ENCODE measurements at places on chromosomes 1 and 21. TPM values are rescaled to one million over a fixed set of nuclear protein-coding genes. Genes with fewer than 3 reads are reported as not detected.

GRCh38 chr1:10283318-10283984 is 73.1 kb downstream of the KIF1B start:
- DNase-seq = no peak

- no peak for DNase-seq
These were observed 4.3 kb downstream of the REN start for GRCh38 chr1:204161609-204162493.

- DNase-seq = no peak
These were observed 24.4 kb downstream of the ALG14 start for GRCh38 chr1:95048317-95048716.

- DNase-seq = no peak
These were observed 10.1 kb downstream of the H6PD start for GRCh38 chr1:9244501-9245229.

DNA sequence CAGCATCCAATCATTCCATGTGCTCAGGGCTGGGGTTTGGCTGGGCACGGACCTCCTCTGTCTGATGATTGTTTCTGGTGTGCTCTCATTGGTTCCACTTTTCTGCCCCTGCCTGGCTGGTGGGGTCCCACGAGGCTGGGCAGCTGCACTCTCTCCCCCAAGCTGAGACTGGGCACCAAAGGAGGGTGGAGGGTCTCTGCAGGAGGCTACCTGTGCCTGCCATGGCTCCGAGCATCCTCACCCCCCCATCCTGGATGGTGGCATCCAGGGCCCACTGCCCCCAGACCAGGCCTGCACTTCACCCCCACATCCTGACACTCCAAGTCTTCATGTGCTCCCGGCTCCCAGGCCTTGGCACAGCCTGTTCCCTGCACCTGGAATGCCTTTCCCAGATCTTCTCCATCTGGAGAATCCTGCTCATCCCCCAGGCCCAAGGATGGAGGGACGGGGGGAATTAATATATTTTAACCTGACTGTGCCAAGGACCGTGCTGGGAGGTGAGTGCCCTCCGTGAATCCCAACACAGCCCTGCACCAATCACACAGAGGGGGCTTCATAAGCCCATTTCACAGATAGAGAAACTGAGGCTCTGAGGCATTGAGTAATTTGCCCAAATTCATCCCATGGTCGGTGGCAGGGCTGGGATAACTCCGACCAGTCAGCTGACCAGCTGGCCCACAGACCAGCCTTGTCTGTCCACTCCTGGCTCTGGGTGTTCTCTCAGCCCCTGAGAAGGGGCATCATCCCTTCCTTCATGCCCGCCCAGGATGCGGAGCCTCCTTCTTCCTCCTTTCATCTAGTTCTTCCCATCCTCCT is 403.4 kb downstream of the MATN1 start:
- DNase-seq = no peak

DNA sequence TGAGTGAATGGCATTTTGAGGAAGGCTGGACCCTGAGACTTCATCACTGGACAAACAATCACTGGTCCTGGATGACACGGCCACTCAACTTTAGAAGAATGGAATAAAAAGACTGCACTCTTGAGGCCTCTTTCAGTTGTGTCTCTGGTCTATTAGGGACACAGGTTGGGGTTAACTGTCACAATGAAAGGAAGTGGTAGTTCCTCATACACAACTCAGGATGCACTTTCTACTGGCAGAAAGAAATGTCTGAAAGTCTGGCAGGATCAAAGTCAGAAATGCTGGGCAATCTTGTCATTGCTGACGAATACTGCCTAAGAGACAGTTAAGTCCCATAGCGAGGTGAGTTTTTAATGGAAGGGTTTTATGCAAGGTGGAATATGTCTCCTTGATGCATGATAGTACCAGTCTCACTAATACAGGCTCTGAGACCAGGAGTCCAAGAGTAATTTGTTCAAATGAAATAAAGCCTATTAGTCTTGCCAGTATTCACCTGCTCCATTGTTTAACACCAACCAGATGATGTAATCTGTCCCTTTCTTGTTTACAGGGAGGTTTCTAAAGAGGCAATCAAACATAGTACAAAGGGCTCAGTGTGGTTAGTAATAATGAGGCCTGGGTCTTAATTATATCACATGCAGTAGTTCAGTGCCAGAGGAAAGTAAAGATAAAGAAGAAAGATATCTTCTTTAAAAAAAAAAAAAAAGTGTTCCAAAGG is 11.2 kb upstream of the RRP15 start:
- no peak for DNase-seq

GRCh38 chr1:10620776-10621175 is 146.0 kb downstream of the PEX14 start:
- no peak for DNase-seq

- no peak for DNase-seq
These were observed 26.4 kb downstream of the MEGF6 start for GRCh38 chr1:3584915-3585314.

DNA sequence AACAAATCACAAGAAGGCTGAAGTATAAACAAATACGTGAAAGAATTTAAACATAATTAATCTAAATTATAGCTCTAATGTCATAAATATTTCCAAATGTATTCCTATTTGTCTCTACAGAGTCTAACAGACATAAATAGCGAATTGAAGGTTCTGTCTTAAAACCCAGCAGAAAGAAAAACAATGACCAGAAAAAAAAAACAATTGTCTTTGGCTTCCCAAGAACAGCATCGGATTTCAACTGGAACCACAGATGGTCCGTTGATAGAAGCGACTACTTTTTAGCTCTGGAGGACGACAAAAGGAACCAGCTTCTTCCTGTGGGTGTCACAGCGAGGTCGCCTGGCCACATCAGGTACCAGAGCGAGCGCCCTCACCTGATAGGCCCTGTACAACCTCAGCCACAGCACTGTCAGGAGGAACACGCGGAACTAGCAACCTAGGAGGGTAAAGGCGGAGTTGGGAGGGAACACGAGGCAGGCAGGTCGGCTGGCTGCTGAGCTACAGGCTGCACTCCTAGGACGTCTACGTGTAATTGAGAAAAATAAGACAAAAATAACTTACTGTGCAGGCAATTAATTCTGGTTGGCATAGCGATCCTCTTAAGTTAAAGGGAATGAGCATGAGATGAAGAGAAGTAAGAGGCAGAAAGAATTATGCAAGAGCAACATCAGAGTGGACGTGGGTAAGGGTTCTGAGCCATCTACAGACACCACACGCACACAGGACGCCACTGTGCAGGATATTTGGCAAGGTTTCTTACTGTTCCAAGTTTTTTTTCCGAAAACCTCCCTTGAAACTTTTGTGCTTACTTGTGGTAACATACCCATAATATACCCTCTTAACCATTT is 16.7 kb upstream of the PRDM15 start:
- peak; percentile 55 for DNase-seq

- no peak for DNase-seq
These were observed 29.5 kb downstream of the DMAP1 start for GRCh38 chr1:44242746-44243145.

DNA sequence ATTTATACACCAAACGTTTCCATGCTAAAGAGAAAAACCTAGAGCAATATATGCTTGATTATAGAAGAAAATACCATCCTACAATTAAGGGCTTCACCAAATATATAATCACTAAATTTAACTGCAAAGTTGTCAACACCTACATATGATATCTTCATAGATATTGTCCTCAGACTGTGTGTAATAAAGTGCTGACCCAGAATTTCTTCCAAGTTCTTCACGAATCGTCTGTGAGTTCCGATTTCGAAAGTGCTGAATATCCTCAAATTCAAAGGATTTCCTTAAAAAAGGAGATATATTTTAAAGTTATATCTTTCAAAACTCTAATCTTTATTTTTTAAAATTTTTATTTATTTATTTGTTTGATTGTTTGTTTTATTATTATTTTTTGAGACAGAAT is 41.9 kb upstream of the BCAS2 start:
- DNase-seq = no peak

DNA sequence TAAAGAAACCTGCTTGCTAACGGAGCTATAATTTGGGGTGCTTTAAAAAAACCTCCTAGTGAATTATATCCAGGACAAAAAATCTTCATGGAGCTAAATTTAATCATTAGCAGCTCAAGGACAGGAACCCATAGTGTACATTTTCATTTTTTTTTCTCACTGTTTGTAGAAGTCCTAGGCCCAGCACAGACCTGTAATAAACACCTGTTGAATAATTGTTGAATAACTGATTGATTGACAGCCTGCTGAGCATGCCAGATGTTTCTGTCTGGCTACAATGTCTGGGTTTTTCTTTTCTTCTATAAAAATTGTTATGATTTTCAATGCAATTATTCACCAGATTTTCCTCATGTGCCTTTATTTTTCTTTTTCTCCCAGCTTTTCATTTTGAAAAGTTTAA is 10.9 kb upstream of the GALNT2 start:
- no peak for DNase-seq

DNA sequence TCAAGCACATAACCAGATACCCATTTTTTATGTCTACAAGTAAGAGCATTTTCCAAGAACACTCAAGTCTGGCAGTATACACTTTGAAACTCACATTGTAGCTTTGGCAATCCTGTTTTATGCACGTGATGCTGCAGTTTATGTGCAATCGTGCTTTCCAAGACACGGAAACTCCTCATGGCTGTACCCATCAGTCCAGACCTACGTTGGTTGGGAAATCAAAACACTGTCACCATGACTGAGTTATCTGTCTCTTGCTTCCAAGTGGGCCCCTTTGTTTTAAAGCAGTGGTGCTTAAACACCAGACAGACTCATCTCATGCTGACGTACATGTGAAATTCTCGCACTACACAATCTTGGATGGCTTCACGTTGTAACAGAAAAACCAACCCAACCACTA is 192.8 kb downstream of the LTN1 start:
- no peak for DNase-seq

- no peak for DNase-seq
These were observed 118.0 kb downstream of the KAZN start for GRCh38 chr1:14716474-14716873.

DNA sequence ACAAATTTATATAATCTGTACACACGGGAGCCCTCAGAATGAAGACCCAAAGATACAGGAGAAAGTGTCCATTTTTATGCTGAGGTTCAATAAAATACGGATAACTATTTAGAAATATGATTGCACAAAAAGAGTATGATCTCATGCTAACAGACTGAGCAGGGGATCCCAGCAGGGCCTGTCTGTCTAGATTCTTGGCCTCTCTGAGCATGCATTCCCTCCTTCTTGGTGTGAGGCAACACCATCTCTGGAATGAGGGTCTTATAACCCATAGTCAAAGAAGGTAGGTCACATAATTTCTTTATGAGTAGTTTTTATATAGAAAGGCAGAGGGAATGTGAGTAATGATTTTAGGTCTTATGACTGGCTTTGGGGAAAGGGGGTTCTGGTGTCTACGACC is 5.4 kb downstream of the PRMT6 start:
- no peak for DNase-seq

GRCh38 chr1:227370533-227371254 is 52.4 kb upstream of the CDC42BPA start:
- DNase-seq = no peak

- no peak for DNase-seq
These were observed 140.1 kb downstream of the MACF1 start for GRCh38 chr1:39344394-39345154.

The SLC9A1 gene
- total RNA-seq = 15.5 TPM

The GCSAML gene
- total RNA-seq = 0.26 TPM

The OR2T11 gene
- not detected for total RNA-seq

The APCS gene
- 1.0 TPM for total RNA-seq
